Peyer's patch (tissue), 4 donors: ENCODE measurements at places on chromosomes 2 and 18. TPM values are rescaled to one million over a fixed set of nuclear protein-coding genes. Genes with fewer than 3 reads are reported as not detected.

DNA sequence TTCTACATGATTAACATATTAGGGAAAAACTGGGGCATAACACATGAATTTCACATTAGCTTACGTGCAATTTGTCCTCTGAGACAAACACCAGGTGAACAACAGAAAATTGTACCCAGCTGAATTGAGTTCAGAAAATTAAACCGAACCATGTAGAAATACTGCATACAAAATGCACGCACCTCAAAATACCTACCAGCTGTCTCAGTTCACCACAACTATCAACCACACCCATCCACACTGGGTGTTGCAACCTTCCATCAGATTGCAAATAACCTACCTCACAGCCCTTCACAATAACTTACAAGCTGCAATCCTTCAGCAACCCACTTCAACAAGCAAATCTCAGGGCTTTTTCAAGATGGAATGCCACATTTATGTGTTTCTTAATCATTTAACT lies 55.9 kb downstream of the UNC50 start:
- no peak for DNase-seq

DNA sequence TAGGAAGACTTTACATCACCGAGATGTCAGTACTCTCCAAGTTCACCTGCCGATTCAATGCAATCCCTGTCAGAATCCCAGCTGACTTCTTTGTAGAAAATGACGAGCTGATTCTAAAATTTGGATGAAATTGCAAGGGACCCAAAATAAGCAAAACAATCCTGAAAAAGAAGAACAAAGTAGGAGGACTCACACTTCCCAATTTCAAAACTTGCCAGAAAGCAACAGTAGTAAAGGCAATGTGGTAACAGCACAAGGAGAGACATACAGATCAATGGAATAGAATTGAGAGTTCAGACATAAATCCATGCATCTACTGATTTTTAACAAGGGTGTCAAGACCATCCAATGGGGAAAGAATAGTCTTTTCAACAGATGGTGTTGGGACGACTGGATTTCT lies 52.2 kb downstream of the SMAD7 start:
- DNase-seq: no peak

DNA sequence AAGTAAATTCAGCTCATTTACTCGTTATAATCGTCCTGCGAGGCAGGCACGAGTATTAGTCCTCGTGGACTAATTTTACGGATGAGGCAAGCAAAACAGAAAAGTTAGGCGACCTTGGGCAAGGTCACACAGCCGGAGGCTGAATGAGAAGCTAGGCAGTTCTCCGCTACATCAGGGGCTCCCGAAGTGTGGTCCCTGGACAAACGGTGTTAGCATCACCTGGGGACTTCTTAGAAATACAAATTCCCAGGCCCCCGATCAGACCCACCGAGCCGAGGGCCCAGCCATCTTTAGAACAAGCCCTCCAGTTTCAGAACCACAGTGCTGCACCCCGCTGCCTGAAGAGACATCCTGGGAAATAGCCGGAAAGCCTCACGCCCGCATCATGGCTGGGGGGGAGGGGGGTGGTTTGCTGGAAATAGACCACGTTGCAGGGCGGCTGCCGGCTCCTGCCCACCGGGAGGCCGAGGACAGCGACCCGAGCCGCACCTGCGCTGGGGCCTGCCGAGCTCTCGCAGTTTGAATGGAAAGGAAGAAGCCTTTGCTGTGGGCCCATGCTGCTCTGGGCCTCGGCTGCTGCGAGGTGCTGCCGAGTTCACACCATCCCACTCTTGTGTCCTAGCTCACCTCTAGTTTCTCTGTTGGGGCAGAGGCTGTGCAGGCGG lies 72.2 kb downstream of the TFCP2L1 start:
- DNase-seq: no peak

SULT1C2 gene
- 4.0 TPM for total RNA-seq

NTSR2 gene
- not detected for total RNA-seq

ANKZF1 gene
- 79.9 TPM for total RNA-seq

GRCh38 chr18:1370552-1370951 lies 465.9 kb downstream of the ADCYAP1 start:
- no peak for DNase-seq

ITPRIPL1 gene
- total RNA-seq: 1.1 TPM

DCDC2C gene
- not detected for total RNA-seq

- DNase-seq: no peak
Measured at GRCh38 chr2:175854129-175854528, 147.9 kb downstream of the LNPK start.

GRCh38 chr2:211426240-211426639 lies 869.8 kb downstream of the CPS1 start:
- DNase-seq: no peak

DNA sequence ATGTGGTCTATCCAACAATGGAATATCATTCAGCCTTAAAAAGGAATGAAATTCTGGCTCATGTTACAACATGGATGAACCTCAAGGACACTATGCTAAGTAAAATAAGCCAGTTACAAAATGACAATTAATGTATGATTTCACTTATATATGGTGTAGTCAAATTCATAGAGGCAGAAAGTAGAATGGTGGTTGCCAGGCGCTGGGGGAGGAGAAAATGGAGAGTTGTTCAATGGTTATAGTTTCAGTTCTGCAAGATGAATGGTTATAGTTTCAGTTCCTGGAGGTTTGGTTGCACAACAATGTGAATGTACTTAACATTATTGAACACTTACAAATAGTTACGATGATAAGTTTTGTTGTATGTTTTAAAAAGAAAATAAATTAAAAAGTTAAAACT lies 79.2 kb upstream of the IL1R2 start:
- DNase-seq: peak; percentile 42

DNA sequence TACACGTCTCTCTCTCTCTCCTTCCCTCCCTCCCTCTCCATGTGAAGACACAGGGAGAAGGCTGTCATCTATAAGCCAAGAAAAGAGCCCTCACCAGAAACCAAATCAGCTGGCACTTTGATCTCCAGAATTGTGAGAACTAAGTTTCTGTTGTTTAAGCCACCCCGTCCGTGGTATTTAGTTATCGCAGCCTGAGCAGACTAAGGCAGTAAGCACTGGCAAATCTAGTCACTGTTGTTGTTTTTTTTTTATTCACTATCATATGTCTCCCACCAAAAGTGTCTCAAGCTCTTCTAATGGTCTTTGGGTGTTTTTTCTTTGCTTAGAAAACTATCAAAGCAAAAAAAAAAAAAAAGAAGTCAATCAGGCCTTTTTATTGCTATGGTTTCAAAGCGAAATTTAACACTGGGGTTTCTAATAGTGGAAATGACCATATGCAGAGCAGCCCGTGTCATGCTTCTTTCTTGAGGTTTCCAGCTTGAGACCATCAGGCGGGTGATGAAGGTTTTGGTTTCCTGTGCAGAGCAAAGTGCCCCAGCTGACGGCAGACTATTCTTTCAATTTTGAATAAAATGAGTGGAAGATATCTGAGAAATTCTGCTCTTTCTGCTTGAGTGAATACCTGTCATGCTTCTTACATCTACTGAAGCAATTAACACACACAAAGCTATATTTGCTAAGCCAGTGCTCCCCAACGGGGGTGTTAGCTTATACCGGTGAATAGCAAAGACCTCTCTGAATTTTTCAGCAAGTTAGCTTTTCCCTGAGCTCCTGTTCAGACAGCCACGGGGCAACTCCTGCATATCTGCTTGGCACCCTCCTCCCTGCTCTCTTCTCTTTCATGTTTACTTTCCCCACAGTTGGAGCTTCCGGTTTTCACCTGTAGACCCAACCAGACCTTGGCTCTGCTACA lies 394.1 kb upstream of the ATP5MC3 start:
- DNase-seq: no peak

DNA sequence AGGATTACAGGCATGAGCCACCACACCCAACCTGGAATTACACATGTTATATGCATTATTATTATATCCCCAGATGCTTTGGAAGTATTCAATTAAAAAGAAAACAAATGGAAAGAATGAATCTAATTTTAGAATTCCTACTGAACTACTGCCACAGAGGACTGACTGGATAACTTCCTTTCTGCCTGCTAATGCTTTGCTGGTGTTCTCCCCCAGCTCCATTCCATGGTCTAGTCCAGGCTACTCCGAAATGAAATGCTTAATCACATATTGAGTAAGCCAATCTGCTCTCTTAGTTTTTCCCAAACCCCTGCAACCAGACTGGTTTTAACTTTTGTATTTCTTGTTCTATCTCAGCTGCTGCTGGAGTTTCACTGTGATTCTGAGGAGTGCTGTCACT lies 519.1 kb downstream of the SOX11 start:
- no peak for DNase-seq

GRCh38 chr2:85601771-85602475 lies 575 bp downstream of the TMEM150A start:
- DNase-seq: peak; percentile 56

- DNase-seq: no peak
Measured at GRCh38 chr18:38456253-38456652, 890.7 kb upstream of the CELF4 start.

CCDC150 gene
- 11.7 TPM for total RNA-seq

C2orf92 gene
- 70.1 TPM for total RNA-seq

- DNase-seq: no peak
Measured at GRCh38 chr18:78268226-78268988, 711.2 kb upstream of the SALL3 start.

MC2R gene
- total RNA-seq: not detected

DNAJC5G gene
- total RNA-seq: not detected

- no peak for DNase-seq
Measured at GRCh38 chr18:48314690-48315089, 94.5 kb downstream of the ZBTB7C start.

DNA sequence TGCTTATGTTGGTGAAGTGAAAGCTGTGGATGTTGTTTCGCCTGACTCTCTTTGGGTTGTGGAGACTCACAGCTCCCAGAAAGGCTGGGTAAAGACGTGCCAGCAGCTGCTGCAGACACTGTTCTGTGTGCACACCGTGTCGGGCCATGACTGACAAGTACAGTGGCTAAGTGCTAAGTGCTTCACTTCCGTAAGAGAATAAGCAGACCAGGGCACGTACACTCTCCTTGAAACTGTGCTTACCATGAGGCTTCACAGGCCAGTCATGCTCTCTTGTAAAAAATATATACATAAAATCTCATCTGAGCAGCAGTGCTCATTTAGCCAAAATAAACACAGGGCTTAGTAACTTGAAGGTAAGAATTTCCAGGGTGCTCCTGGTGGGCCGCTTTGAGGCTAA lies 86.0 kb downstream of the NRP2 start:
- no peak for DNase-seq

CLEC4F gene
- total RNA-seq: 32.2 TPM

CAD gene
- 42.9 TPM for total RNA-seq

GPR55 gene
- 2.5 TPM for total RNA-seq

- DNase-seq: no peak
Measured at GRCh38 chr2:160371251-160372009, 122.2 kb downstream of the RBMS1 start.

- DNase-seq: no peak
Measured at GRCh38 chr2:241248897-241249296, 60.4 kb downstream of the ANO7 start.

CSRNP3 gene
- total RNA-seq: 10.5 TPM

ATOH8 gene
- total RNA-seq: 9.8 TPM

- no peak for DNase-seq
Measured at GRCh38 chr2:162926907-162927306, 88.3 kb upstream of the KCNH7 start.

GRCh38 chr2:29160184-29160583 lies 45.0 kb downstream of the CLIP4 start:
- DNase-seq: no peak

GRCh38 chr2:105518897-105519296 lies 120.0 kb upstream of the FHL2 start:
- no peak for DNase-seq

UGT1A8 gene
- total RNA-seq: 2.5 TPM
